ENCODE measurements at places on chromosomes 2 and 18.
A peak's percentile ranks its signal among the peaks of the same experiment; 100 is the strongest.

DNA sequence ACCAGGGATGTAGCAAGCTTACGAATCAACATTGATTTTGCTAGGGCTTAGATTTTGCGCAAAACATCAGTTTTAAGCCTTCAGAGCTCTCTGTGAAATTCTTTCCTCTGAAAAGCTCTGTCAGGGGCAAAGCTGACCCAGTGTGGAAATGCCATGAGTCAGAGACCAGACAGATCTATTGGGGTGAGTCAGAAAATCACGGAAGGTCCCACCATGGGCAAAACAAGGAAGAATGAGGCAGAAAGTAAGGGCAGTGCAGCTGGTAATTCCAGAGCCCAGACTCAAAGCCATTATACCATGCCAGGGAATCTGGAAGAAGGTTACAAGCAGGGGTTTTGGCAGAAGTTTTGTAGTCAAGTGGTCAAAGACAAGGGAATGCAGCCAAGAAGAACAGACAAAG lies 256.6 kb upstream of the CTAGE1 start:
- no peak for DNase-seq

GRCh38 chr2:188129677-188130076 lies 162.0 kb upstream of the GULP1 start:
- no peak for DNase-seq

GRCh38 chr2:221347471-221347870 lies 224.6 kb downstream of the EPHA4 start:
- peak; percentile 72 for DNase-seq

DNA sequence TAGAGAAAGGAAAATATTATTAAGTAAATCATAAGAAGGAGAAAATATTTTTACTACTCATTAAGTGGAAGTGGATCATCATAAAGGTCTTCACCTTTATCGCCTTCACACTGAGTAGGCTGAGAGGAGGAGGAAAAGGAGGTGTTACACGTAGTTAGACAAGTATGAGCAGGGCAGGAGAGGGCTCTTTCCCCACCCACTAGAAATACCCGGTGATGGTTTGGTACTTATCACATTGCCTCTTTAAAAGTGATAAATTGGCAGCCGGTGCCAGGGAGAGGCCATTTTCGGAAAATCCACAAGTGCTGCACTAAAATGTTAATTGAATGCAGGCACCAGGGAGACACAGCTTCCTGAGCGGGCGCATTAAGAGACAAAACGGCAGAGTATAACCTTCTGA lies 598.7 kb upstream of the SOX11 start:
- DNase-seq = no peak

DNA sequence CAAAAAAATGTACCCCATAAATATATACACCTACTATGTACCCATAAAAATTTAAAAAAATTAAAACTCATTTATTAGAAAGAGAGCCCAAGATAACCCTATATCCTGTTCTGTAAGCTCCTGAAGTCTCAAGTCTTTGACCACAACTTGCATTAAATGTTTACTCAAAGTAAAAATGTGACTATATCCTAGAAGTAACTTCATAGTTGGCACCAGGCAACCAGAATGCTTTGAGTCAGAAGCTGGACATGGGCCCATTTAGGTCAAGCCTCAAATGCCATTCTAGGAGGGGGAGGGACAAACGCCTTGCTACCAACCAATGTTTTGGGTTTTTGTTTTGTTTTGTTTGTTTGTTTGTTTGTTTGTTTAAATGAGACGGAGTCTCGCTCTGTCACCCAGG lies 9.3 kb upstream of the TBC1D8 start:
- DNase-seq = no peak

GRCh38 chr2:205462681-205463345 lies 219.5 kb upstream of the NRP2 start:
- no peak for DNase-seq

- DNase-seq = no peak
Measured at GRCh38 chr18:45930963-45931362, 36.2 kb downstream of the EPG5 start.

GRCh38 chr2:121309801-121310200 lies 24.8 kb upstream of the TFCP2L1 start:
- no peak for DNase-seq

GRCh38 chr2:217035967-217036366 lies 176.1 kb upstream of the TNP1 start:
- DNase-seq = no peak

Measured in SK-MEL-5 (cell line).